ENCODE measurements at places on chromosomes 11 and 22. TPM values are rescaled to one million over a fixed set of nuclear protein-coding genes. Genes with fewer than 3 reads are reported as not detected.

Gene PNPLA3
- total RNA-seq = 23.4 TPM

Gene SPON1
- total RNA-seq = 6.4 TPM

- DNase-seq = peak; percentile 66
Observed at GRCh38 chr11:17328871-17329494, 22.6 kb upstream of the NCR3LG1 start.

DNA sequence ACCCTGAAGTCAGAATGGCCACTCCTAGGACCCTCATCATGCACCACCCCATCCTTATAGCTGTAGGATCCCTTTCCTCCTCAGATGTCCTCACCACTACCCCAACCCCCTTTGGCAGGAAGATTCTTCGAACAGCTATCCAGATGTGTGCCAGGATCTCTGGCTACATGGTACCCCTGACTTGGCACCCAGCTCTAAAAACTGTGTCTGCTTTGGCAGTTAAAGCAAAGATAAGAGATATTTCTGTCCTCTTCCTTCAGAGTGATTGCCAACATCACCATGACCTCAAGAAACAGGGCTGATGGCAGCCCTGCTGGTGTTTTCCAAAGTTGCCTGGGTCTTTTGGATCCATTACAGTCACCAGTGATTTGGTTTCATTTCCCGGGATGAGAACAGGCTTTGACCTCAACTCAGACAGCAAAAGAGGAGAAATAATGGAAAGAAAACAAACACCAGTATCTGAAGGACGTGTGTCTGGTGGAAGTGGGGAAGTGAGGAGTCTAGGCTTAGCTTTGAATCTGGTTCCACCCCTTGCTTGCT, 4.3 kb upstream of the NRIP3 start:
- DNase-seq = no peak

- no peak for DNase-seq
Observed at GRCh38 chr11:116420030-116420429, 352.8 kb downstream of the BUD13 start.

DNA sequence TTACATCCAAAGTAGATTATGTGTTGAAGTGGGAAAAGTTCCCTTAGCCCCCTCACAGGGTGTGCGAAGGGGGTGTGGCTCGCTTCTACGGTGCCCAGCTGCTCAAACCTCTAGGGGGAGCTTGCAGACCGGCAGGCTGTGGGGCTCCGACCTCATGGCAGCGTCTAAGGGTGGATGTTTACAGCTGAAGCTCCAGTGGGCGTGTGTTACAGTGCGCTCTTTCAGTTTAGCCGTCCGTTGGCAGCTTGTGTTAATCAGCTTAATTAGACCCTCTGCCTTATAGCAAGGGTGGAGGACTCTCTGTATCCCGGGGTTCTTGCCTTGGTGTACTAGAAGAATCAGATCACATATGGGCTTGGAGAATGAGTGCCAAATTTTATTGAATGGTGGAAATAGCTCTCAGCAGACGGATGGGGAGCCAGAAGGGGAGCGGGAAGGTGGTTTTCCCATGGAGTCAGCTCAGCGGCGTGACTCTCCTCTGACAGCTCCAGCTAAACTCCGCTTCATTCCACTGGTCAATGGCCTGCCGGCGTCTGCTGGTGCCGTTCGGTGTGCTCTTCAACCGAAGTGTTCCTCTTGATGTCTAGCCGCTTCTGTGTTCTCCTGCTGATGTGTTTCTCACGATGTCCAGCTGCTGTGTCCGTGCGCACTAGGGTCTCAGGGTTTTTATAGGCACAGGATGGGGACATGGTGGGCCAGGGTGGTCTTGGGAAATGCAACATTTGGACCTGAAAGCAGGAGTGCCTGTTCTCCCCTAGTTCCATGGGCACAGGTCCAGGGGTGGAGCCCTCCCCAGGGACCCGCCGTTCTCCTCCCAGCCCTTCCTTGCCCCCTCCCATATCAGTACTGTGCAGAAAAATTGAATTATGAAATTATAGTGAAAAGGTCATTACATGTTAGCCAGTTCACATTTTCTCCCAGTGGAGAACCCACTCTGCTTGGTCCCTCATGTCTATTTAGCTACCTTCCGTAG, 28.6 kb upstream of the OR10G7 start:
- DNase-seq = peak; percentile 86

- DNase-seq = no peak
Observed at GRCh38 chr11:1760351-1761109, 3.2 kb downstream of the CTSD start.

Data from GM23338 (cell line).